Right atrium auricular region (tissue), 2 donors: ENCODE measurements at places on chromosomes 12 and 14. TPM values are rescaled to one million over a fixed set of nuclear protein-coding genes. Genes with fewer than 3 reads are reported as not detected.

DNA sequence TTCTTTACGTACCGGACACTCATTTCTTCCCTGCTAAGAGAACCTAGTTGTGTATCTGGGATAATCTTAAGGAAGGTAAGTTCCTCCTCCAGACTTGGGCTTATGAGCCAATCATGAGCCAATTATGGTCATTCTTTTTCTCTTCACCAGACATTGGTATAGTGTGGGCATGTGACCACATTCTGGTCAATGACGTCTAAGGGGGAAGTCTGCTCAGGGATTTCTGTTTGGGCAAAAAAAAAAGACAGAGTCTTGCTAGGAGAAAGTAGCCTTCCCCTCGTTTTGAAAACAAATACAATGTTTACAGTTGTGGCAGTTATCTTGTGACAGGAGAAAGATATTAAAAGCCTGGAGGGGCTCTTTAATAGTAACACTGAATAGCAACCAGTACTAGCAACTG, 20.1 kb upstream of the PLXNC1 start:
- DNase-seq: no peak

GRCh38 chr14:82084813-82085212, 551.2 kb upstream of the SEL1L start:
- DNase-seq: no peak

DNA sequence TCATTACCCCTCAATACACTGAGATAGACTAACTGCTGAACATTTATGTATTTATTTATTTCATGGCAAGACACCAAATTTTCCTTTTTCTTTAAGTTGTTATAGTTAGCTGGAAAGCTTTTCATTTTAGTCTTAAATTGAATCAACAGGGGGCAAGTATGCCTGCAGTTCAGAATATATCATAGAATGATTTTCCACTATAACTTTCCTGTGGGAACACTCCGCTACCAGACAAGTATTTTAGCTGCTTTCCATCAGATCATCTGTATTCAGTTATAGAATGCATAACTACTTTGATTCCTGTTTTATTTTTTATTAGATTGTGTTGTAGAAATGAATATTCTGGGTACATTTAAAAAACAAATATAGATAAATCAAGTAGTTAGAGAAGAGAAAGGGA, 102.0 kb downstream of the SLC6A15 start:
- DNase-seq: no peak

DNA sequence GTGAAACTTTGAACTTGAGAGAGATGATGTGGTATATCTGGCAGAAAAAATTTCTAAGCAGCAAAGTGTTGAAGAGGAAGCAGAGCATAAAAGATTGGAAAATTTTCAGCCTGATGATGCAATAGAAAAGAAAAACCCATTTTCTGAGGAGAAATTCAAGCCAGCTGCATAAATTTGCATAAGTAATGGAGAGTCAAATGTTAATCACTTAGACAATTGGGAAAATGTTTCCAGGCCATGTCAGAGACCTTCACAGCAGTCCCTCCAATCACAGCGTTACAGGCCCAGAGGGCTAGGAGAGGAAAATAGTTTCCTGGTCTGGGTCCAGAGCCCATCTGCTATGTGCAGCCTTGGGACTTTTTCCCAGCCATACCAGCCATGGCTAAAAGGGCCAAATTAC, 469.0 kb upstream of the FOXG1 start:
- no peak for DNase-seq

The OR10AD1 gene
- total RNA-seq: not detected
